ENCODE measurements at places on chromosomes 2 and 18.

- DNase-seq, result no peak
Observed at GRCh38 chr2:216012830-216013079, 596 bp downstream of the MREG start.

GRCh38 chr18:31511098-31511497 is 13.1 kb downstream of the DSG2 start:
- DNase-seq, result no peak

GRCh38 chr18:35842536-35842935 is 129.9 kb upstream of the RMP24 start:
- no peak for DNase-seq

GRCh38 chr18:7663366-7664312 is 96.5 kb downstream of the PTPRM start:
- no peak for DNase-seq

- DNase-seq, result peak; percentile 67
Observed at GRCh38 chr2:56313500-56313921, 129.7 kb downstream of the CCDC85A start.

GRCh38 chr2:165627470-165627869 is 158.0 kb downstream of the CSRNP3 start:
- no peak for DNase-seq

GRCh38 chr2:109690457-109690821 is 76.3 kb downstream of the SOWAHC start:
- no peak for DNase-seq

DNA sequence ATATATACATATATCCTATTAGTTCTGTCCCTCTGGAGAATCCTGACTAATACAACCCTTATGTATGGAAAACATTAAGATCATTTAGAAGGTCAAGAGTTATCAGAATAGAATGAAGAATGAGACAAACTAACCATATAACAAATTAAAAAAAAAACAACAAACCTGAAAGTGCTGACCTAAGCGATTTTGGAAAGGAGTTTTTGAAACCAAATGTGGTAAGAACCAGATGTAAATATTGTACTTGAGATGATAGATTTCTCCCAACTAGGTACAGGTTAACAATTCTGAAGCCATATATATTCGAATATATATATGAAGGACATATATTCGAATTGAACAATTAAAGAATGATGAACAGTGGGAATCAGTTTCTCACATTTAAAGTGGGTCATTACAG is 917.8 kb upstream of the SLC39A10 start:
- no peak for DNase-seq

- peak; percentile 92 for DNase-seq
Observed at GRCh38 chr18:10588975-10589374, 63.1 kb downstream of the NAPG start.

DNA sequence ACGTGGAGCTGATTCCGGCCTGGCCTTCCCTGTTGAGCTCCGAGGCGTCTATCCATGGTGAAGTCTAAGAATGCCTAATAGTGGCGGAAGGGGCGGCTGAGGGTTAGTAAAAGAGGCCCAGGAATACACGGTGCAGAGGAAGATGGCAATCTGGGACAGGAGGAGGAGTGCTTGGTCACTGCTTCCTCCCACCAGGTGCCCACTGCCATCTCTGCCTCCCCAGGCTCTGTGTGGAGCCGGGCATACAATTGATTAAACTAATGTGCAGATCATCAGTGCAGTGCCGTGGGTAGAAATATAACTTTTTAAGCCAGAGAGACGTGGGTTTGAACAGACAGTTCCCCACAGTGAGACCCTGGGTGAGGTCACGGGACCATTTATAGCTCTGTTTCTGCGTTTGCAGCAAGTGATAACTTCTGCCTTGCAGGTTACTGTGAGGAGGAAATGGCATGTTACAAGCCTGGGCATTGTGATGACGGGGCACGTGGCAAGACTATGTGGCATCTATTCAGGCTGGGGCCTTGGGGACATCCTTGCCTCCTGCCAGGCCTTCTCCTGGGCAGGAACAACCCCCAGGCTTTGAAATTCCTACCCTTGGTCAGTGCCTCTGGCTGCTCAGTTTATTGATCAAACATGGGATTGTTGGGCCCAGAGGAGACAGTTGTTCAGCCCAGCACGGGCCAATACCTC is 204.9 kb downstream of the ASB1 start:
- no peak for DNase-seq

GRCh38 chr2:100208141-100208770 is 65.9 kb upstream of the AFF3 start:
- DNase-seq, result no peak

DNA sequence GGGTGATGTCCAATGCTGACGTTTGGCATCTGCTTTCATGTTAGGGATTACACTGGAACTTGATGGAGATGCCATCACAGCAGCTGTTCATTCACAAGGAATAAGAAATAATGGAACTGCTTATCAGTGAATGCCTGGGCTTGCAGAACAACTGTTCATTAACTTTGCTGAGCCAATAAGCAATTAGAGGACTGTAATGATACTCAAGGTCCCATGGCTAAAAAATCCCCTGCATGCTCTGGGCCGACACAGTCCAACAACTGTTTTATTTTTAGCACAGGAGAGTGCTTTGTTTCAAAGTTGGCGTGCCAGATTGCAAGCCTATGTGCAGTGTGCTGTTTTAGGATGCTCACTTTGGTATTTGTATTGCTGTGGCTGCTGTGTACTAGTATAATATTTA is 408.0 kb upstream of the RGPD4 start:
- no peak for DNase-seq

DNA sequence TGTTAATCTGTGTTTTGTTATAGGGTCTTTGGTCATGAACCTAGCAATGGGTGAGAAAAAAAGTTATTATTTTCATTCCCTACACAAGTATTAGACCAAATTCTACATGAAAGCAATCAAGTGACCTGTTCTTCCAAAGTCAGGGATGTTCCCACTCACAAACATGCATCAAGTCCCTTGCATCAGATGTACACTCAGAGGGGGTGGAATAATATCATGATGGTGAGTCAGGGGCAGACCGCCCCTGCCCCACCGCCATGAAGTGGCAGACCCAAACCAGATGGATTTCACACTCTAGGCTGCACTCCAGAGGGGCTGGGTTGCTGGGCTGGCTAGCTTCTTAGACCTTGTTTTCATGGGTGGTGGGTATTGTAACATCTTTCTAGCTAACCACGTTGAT is 91.4 kb downstream of the ACAA2 start:
- no peak for DNase-seq

GRCh38 chr2:170213651-170214050 is 35.7 kb downstream of the MYO3B start:
- no peak for DNase-seq

DNA sequence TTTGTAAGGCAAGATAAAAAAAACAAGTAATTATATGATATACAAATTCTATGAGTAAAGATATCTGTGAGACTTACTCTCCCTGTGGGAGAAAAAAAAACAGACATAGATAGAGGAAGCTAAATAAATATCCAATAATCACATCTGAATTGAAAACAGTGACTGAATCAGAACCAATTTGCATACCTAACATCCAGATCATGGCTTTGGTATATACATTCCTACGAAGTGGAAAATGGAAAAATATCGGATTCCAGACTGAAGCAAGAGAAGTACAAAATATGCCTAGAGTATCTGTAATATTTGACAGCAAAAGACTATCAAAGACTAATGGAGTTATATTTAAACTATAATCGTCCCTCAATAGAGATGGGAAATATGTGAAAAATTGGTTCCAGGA is 1108.1 kb upstream of the CHAC2 start:
- DNase-seq, result no peak

DNA sequence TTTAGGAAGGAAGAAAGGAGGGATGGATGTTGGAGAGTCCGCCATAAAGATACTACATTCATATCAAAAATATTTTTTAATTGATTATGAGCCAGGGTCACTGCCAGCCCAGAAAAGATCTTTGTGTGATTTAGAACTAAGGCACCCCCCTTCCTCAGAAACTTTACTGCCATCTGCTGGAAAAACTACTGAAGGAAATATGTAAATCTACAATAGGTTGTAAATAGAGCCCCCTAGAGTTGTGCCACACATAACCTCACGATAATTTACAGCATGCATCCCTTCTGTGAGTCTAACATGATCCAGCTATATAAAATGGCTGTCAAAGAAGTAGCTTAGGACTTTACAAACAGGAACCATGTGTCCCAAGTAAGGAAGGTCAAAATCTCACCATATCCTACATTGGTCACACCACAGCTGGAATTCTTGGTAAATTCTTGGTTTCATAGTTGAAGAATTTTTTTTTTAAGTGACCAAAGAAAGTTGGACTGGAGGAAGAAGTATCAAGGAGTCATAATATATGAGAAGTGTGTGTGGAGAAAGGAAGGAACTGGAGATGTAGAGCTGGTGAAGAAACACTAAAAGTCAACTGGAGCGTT is 152.5 kb downstream of the CYP26B1 start:
- DNase-seq, result no peak

All from NCI-H446 (cell line).